ENCODE measurements at places on chromosomes 4 and X.

GRCh38 chrX:149568701-149569296 is 18.5 kb downstream of the MAGEA9B start:
- no peak for DNase-seq

DNA sequence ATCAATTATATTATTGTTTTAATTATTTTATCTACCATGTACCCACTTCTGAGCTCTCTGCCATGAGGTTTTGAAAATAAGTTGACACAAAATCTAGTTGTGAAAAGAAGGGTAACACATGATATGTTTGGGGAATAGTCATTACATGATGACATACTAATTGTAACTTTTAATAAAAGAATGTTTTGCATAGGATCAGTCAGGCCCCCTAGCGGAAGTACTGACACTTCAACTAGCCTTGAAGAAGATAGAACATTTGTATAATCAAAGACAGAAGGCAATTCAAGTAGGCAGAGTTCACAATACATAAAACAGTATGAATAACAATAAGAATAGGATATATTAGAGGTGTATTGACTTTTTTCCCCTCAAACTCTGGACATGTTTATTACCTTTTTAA is 1191.0 kb upstream of the AGA start:
- DNase-seq, result no peak

GRCh38 chr4:25423548-25423947 is 46.5 kb downstream of the ANAPC4 start:
- DNase-seq, result no peak

DNA sequence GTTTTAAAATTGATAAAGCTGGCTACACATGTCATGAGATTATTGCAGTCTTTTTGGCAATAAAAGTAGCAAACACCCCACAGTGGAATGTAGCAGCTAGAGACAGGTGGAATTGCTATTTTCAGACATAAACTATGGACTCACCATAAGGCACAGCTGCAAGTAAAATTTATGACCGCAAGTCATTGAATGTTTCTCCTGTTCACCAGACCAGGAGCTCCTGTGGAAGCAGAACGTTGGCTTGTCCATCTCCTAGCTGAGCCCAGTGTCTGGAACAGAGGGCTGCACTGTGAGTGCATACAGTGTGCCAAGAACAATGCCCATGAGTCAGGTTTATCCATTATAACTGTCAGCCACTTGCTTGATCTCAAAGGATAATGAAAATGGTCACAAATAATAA is 538.2 kb downstream of the INPP4B start:
- DNase-seq, result no peak

- DNase-seq, result no peak
These were observed 157.5 kb downstream of the TECRL start for GRCh38 chr4:64251781-64252180.

DNA sequence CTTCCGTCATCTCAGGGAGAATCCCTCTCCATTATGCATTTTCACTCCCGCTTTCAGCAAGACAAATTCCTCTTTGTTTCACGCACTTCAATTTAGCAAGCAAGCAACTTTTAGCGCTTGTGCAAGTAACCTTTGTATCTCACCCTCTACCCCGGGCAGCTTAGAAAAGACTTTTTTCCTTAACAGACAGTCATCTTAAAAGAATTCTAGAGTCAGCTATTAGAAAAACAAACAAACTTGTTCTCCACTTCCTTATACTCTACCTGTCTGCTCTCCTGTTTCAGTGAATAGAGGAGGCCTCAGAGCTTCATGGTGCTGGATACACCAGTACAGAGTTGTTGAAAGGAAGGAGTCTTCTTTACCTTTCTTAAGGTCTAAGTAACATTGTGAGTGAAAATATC is 12.1 kb downstream of the TIGD2 start:
- DNase-seq, result no peak

GRCh38 chrX:9205599-9206223 is 171.8 kb upstream of the FAM9B start:
- no peak for DNase-seq

DNA sequence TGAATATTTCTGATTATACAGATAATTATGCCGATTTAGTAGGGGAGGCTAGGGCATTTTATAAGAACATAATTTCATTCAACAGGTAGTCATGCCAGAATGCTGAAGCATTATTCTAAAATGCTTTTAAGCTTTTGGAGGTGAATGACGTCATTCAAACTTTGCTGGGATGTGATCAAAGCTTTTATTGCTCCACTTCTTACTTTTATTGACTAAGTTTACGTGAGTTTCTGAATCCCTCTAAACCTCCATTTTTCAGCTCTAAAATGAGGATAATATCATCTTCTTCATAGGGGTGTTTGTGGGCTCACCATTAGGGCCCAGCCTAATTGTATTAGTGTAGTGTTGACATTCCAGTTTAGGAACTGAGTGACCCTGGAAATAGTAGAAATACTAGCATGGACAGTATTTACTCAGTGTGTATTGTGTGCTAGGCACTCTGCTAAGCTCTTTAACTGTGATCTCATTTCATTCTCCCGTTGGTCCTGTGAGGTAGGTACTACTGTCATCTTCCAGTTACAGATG is 3.0 kb downstream of the WWC2 start:
- no peak for DNase-seq

DNA sequence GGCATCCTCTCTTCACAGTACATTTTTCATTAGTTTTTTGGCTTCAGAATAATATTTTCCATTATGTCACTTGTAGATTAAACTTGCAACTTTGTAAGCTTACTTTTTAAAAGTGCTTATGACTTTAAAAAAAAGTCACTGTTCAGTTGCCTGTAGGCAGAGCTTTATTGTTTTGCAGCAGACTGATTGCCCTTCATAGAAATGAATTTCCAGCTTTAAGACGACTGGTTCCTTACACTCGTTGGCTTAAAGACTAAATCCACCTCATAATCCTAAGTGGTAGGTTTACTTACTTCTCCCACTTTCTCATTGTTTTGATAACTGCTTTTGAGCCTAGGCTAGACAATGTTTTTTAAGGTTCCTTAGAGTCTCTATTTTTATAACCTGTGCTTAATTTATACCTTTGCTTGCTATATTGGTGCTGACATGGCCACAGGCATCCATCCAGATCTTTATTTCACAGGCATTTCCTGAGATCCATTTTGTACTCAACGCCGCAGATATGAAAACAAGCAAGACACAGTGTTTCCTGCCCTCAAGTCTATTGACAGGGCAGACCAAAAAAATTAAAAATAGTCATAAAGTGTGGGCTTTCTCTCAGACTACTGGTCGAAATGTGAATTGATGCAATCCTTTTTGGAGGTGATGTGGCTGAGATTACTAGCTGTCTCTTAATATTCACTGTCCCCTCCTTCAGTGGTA is 12.6 kb upstream of the IL13RA2 start:
- DNase-seq, result no peak

GRCh38 chrX:94633237-94633636 is 959.2 kb downstream of the FAM133A start:
- DNase-seq, result no peak

DNA sequence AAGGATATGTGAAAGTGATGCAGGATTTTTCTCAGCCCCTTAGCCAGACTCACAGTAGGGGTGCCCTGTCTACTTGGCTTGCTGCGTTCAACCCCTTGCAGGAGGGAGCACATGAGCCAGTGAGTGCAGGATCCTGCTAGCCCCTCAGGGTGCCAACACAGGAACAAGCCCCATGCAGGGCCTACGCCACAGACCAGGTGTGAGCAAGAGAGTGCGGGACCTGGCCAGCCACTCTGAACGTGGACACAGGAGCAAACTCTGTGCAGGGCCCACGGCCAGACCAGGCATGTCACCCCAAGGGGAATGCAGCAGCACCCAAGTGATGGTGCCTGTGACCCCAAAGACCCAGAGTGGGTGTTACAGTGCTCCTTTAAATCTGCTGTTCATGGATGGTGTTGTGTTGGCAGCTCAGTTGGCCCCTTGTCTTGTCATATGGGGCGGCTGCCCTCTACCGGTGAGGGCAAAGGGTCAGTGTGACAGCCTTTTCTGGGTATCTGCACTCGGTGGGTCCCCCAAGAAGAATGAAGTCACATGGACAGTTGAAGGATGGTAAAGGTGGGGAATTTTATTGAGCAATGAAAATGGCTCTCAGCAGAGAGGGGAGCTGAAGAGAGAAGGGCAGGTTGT is 188.4 kb upstream of the MAOA start:
- no peak for DNase-seq

GRCh38 chrX:19870710-19871490 is 16.5 kb downstream of the SH3KBP1 start:
- DNase-seq, result no peak

GRCh38 chr4:182354867-182355266 is 111.7 kb downstream of the TENM3 start:
- no peak for DNase-seq

- DNase-seq, result no peak
These were observed 177.0 kb downstream of the GPAT3 start for GRCh38 chr4:83712890-83713289.

DNA sequence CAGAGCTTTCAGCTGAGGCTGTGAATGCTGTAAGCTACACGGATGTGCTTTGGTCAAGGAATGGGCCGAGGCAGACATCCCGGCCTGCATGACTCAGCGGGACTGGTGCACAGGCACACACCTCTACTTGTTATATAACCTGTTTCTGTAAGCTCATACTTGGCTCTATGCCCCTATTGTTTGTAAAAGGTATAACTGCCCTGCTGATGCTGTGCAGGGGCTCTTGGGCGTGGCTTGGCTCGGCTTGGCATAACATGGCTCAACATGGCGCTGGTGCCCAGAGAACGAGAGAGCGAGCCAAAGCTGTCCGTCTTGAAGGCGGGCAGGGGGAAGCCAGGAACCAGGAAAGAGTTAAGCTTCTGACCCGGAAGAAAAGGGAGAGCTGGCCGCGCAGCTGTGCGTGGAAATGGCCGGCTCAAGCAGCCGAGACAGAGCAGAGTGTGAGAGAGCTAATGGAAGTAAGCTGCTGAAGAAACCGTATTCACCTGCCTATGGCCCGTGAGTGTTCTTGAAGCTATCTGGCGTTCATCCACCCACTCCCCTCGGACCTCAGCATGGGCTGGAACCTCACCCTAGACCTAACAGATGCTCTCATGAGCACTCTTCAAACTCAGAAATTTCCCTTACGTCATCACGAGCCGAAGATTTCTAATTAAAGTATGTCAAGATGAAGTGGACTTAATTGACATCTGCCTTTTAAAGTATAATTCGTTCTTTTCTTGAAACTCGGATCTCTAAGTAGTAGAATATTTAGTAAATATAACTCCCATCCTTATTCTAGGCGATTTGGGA is 286.3 kb upstream of the AGA start:
- DNase-seq, result no peak

GRCh38 chr4:10750714-10751113 is 66.1 kb upstream of the CLNK start:
- no peak for DNase-seq

GRCh38 chr4:103996064-103996463 is 276.3 kb upstream of the TACR3 start:
- DNase-seq, result no peak
